ENCODE measurements at places on chromosomes 5 and 9.
A peak's percentile ranks its signal among the peaks of the same experiment; 100 is the strongest.

GRCh38 chr5:107464416-107464815 is 206.3 kb downstream of the EFNA5 start:
- no peak for DNase-seq

DNA sequence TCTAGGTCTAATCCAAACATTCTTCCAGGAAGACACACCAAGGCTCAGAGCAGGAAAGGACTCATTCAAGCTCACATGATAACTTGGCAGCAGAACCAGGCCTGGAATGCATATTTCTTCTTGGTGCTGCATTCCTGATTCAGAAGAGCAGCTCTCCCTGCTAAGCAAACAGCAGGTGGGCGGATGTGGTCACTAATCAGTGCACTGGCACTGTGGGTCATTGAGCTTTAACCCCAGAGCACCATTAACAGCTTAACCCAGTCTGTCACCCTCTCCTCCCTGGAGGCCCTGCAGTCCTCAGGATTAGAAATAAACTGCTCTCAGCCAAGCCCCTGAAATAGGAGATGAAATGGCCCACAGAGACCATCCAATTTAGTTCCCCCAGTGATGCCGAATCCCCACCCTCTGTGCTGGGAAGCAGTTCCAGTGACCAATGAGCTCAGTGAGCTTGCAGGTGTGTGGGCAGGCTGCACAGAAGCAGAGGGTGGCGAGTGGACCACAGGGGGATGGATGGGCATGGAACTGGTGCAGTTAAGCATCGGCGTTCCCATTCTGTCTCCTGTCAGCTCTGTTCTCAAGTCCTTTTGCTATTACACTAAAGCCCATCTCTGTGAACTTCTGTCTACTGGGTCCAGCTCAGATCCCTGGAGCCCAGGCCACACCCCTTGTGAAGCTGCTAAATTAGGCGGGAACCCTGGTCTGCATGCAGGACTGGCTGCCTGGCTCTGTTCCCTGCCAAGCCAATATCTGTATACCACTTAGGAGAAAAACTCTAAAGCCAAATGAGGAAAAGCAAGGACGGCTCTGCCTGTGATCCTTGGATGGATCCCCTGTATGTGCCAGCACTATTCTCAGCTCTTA is 16.6 kb upstream of the MEGF9 start:
- peak; percentile 85 for DNase-seq

GRCh38 chr9:73684601-73685000 is 532.9 kb downstream of the ANXA1 start:
- no peak for DNase-seq

GRCh38 chr5:176792655-176793342 is 17.6 kb upstream of the UNC5A start:
- no peak for DNase-seq

GRCh38 chr5:37838933-37839341 is 904 bp downstream of the GDNF start:
- no peak for DNase-seq

DNA sequence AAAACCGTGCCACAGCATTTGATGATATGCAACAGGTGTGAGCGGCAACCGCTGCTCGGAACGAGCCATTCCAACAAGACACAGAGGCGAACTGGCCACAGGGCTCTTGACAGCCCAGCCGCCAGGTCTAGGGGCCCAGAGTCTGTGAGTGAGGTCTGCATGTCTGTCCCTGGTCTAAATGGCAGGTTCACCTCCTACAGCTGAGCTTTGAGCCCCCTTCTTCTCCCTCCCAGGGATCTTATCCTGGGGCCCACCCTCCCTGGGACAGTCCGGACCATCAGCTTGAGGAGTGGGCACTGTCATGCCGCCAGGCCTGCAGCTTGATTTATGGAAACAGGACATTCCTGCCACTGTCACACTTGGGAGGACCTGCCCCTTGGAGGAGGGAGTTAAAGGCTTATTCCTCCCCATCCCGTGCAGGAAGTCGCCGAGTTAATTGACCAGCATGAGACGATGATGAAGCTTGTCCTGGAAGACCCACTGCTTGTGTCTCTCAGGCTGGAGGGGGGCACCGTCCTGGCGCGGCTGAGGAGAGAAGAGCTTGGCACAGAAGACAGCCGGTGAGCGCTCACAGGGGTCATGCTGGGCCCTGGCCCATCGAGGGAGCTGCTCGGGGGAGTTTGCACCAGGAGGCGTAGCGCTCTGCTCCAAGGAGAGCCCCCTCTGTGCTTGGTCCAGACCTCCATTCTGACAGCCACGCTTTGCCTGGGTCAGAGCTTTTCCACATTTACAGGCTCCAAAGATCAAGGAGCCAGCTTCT is 35.5 kb upstream of the LRRC14B start:
- DNase-seq, result no peak

- DNase-seq, result no peak
Observed at GRCh38 chr9:131500377-131500776, 2.3 kb upstream of the POMT1 start.

DNA sequence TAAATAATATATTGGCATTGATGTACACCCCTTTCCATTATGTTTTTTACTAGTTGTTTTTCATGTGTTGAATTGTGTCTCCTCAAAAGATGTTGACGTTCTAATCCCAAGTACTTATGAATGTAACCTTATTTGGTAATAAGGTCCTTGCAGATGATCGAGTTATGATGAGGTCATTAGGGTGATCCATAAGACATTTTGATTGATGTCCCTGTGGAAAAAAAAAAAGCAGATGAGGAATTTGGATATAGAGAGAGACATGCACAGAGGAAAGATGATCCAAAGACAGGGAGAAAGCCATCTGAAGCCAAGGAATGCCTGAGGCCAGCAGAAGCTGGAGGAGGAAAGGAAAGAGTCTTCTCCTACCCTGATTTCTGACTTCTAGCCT is 632.7 kb downstream of the TLR4 start:
- DNase-seq, result no peak

DNA sequence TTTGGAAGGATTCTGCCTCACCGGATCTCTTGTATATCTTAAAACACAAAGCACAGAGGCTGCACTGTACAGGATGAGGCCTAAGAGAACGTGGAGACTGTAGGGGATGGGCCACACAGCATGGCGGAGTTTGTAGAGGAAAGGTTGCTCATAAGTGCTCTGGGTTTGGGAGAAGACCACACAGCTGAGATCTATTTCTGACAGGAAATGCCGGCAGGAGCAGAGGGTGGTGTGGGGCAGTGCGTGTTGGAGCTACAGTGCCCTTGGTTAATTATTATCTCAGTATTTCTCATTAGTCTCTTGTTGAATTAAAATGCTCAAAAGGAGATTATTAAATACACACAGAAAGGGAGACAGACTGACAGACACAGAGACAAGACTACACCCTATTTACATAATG is 9.6 kb downstream of the PALM2AKAP2 start:
- DNase-seq, result no peak

Measured in Panc1 (cell line).